ENCODE measurements at places on chromosomes 13 and 19.

GRCh38 chr19:56170261-56170660 lies 5.5 kb upstream of the GALP start:
- DNase-seq = no peak

DNA sequence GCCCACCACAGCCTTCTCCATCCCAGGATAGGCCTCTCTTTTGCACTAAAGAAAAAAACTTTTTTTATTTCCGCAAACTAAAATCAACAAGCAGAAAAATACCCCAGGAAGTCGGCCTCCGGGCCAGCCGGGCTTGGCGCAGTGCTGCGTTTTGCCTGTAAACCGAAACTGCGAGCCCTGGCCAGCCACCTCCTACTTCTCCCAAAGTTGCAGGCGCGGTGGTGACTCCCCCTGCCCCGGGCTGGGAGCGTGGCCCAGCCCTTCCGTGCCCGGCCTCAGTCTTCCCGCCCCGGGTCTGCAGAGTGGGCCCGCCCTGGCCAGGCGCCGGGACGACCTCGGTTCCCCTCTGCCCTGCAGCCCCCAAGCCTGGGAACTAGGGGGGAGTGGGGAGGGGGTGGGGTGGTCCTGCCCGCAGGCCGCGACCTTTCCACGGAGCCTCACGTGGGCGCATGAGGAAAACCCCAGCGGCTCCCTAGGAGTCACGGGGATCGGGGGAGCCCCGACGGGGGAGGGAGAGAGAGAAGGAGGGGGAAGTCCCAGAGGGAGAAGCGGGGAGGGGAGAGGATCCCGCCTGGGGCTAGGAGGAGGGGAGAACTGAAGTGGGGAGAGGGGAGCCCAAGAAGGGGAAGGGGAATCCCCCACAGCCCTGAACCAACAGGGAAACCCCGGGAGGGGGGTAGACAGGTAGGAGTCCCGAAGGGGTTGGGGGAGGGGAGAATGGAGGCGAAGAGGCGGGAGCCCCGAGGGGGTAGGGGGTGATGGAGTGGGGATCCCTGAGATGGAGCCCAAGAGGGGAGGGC lies 3.0 kb downstream of the GADD45B start:
- peak; percentile 37 for DNase-seq

GRCh38 chr19:39424934-39425333 lies 10.8 kb downstream of the RPS16 start:
- DNase-seq = no peak

GRCh38 chr19:16623576-16623975 lies 4.4 kb downstream of the MED26 start:
- DNase-seq = no peak

DNA sequence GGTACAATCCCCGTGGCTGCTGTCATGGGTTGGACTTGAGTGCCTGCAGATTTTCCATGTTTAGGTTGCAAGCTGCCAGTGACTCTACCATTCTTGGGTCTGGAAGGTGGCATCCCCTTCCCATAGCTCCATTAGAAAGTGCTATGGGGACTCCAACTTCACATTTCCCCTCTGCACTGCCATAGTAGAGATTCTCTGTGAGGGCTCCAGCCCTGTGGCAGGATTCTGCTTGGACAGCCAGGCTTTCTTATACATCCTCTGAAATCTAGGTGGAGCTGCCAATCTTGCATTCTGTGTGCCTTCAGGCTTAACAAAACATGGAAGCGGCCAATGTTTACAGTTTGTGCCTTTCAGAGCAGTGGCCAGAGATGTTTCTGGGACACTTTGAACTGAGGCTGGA lies 636.2 kb downstream of the SLITRK6 start:
- no peak for DNase-seq

DNA sequence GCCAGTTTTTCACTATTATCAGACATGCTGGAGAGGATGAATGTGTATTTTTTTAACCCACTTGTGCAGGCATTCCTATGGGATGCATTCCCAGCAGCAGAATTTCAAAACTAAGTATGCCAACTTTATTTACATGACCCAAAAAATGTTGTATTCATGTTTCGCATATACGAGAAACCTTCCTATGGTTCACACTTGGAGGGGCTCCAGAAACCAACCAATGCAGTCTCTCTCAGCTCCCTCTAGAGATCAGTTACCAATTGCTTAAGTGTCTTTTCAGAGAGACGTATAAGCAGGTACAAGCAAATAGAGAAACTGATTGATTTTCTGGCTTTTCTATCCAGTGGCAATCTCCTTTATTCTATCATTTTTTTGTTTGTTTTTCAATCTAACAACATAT lies 5.5 kb upstream of the PTOV1 start:
- DNase-seq = no peak

- DNase-seq = peak; percentile 42
Measured at GRCh38 chr19:11587302-11587974, 9.8 kb upstream of the ZNF627 start.

DNA sequence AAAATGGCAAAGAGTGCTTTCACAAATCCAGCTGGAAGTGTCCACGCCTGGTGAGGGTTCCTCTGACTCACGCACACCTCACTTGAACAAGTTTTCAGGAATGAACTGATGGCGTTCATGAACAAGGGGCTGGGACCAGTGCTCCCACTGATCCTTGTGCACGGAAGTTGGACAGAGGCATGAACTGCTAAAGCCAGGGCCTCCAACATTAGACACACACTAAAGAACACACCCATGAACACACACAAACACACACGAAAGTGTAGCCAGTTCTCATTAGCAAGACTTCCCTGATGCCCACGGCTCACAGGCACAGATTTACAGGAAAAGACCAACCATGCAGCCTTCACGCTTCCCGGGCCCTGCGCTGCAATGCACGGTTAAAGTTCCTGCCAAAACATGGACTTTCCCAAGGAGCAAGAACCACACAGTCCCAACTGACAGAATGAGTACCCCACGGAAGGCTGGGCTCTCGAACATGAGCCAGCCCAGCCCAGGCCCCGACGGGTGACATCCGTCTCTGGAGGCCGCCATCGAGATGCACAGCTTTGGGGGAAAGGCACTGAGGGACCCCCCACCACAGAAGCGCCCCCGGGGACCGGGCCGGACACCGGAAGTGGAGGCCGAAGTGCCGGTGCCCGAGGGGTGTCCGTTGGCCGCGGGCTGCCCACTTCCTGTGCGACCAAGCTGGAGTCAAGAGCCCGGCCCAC lies 808 bp downstream of the DNMT1 start:
- no peak for DNase-seq

GRCh38 chr19:17469481-17470067 lies 750 bp upstream of the SLC27A1 start:
- DNase-seq = peak; percentile 92

- no peak for DNase-seq
Measured at GRCh38 chr19:34226036-34226435, 28.3 kb upstream of the GARRE1 start.

Measured in substantia nigra (tissue), 51 donors.